Esophagus mucosa (tissue), 1 donor: ENCODE measurements at places on chromosomes 2 and 18. TPM values are rescaled to one million over a fixed set of nuclear protein-coding genes. Genes with fewer than 3 reads are reported as not detected.
A peak's percentile ranks its signal among the peaks of the same experiment; 100 is the strongest.

DNA sequence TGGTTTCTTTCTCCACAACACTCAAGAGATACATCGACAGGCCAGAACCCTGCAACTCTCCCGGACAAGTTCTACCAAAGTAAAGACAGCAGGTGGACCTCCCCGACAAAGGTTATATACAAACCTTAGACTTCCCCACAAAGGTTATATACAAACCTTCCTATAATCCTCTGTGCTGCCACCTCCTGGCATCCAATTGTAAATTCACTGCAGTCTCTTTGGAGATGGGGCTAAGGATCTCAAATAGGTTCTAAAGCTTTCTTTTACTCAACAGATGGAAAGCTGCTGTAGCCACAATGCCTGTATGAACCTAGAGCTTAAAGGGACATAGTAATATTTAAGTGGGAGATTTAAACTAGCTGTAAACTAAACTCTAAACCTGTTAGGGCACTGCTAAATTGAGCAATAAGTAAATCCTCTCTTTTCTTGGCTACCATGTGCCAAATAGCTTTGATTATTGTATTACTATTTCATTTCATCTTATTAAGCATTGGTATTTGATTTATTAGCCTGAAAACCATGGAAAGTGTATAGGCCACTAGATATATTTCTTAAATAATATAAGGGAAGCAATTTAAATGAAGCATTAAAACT, 9.8 kb upstream of the MREG start:
- peak; percentile 90 for ATAC-seq

DNA sequence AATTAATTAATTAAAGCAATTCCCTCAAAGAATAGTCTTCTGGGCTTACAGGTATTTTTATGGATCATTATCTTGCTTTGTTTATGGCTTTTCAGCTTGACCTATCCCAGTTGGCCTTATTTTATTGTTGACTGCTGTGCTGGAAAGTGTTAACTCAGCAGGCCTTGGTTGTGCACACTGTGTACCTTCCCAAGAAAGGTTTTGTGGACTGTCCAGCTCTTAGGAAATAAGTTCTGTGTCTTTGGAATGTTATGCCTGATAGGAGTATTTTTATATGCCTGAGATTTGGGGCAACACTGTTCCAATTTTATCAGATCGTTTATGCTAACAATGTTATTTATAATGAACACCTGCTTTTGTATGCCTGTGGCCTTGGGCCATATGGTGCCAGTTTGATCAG, 671.9 kb upstream of the ZNF804A start:
- ATAC-seq: no peak

GRCh38 chr2:19029655-19030054, 328.8 kb downstream of the OSR1 start:
- ATAC-seq: no peak

DNA sequence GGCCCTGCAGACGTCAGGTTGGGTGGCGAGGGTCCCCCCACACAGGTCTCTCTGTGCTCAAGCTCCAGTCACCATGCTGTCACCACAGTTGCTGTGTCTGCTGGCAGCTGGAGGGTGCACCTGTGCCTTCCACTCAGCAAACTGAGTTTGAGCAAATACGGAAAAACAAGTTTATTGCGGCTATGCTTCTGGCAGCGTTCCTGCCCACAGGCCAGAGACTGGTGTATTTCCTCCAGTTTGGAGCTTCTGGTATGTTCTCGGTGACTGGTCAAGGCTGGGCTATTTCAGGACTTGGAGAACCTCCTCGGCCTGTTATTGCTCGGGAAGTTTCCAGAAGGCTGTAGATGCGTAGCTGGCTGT, 132.6 kb downstream of the SEPTIN10 start:
- ATAC-seq: no peak

The NEB gene
- total RNA-seq: 1.7 TPM

The ALK gene
- 0.04 TPM for total RNA-seq

DNA sequence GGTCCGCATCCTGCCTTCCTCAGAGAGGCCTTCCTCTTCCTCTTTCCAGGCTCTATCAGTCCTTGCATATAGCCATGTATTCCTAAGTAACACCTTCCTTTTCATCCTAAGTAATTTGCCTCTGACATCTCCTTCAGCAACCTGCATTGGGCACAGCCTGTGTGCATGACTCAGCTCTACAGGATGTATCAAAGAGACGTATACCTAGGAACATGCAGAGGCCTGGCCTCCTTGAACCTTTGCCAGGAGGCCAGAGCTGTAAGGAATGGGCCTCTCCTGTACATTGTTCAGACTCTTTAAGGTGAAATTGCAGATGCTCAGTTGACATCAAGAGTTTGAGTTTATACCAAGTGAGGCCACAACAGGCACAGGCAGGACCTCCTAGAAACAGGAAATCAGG, 76.0 kb upstream of the CELF4 start:
- ATAC-seq: no peak

- no peak for ATAC-seq
Observed at GRCh38 chr2:108169982-108170625, 69.7 kb upstream of the SULT1C3 start.

DNA sequence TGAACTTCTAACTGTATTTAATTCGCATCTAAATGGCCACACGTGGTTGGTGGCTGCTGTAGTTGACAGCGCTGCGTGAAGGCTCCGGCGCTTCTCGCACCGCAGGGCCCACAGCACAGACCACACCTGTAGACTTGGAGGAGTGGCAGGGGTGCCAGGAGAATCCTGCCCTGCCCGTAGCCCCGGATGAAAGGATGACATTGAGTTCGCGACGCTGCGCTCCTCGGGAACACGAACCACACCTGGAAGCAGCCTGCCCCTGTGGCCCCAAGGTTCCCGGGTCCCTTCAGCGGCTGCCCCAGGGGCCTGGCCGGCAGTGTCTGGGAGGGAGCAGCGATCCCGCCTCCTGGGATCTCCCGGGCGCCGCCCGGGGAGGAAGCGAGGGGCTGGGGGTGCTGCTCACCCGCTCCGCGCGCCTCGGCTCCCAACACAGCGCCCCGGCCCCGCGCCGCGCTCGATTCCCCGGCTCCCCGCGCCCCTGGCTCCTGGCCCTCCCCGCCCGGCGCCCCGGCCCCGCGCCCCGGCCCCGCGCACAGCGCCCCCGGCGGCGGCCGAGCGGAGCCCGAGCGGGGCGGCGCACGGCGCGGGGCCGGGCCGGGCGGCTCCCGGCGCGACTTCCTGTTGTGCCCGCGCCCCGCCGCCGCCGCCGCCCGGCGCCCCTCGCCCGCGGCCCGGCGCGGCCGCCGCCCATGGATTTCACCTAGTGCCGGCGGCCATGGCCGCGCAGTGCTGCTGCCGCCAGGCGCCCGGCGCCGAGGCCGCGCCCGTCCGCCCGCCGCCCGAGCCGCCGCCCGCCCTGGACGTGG, at the start of gene RNPEPL1:
RNPEPL1 (plus strand) TSS at position 613 of the 806 bp plus-strand sequence; CDS start at position 716, 103 bp downstream.
- peak; percentile 27 for ATAC-seq

The ASTL gene
- total RNA-seq: 0.28 TPM

- ATAC-seq: no peak
Observed at GRCh38 chr2:191530618-191531017, 147.3 kb upstream of the NABP1 start.

The SLC9A2 gene
- total RNA-seq: 0.20 TPM

- no peak for ATAC-seq
Observed at GRCh38 chr2:235654103-235654813, 160.4 kb downstream of the AGAP1 start.
